Suppressor macrophage treated with lipopolysaccharide for 4 hours (primary cell): ENCODE measurements at places on chromosomes 4 and X.

DNA sequence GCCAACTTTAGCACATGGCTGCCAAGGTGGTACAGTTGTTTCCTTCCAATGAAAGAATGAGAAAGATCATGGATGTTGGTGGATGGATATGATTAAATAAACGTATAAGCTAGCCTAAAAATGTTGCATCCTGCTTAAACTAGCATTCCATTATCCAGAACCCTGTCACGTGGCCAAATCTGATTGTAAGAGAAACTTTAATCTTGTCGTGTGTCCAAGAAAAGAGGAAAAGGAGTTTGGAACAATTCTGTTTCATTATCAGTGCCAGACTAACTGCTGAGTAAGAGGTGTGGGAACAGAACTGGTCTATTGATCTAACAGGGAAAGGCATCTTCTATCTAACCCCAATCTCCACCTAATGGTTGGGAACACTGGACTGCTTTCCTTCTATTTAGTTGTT is 325.2 kb upstream of the BMP3 start:
- DNase-seq, result no peak

DNA sequence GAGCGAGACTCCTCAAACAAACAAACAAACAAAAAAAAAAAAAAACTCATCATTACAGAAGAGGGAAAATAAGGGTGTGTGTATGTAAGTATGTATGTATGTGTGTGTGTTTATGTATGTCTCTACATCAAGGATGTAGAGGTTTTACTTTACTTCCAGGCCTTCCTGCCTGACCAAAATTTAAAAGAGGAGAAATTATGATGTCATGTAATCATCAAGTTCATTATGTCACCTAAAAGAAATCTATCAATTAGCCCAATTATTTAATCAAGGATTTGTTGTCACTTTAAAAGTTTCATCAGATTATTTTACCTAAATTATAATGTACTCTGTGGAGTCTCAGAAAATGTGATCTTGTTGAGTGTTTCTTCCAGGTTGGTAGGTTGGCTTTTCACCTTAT is 21.6 kb downstream of the GUCY1A1 start:
- DNase-seq, result no peak

GRCh38 chrX:45070116-45071007 is 130.3 kb downstream of the DIPK2B start:
- peak; percentile 80 for DNase-seq

DNA sequence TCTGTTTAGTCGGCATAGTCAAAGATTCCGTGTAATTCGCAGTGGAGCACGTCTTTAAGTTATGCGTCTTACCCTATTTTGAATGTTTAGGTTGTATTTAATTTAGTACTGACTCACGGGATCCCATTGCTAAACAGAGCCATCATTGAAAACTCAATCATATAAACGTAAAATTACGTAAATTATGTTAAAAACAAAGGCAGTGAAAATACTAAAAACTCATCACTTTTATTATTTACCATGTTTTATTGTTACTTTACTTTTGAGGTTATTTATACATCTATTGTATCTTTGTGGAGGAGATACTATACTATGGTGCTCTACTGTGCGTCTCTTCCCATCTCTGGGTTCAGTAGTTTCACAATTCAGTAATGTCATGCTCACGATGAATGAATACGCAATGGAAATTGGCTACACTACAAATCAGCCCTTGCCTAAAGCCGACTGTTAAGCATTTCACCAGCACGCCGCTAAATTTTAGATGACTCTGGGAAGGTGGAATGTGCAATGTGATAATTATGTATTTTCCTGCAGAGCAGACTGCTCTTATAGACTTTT is 944 bp downstream of the FUNDC2 start:
- DNase-seq, result peak; percentile 76

GRCh38 chrX:49269767-49270248 is at the start of gene PPP1R3F:
PPP1R3F (plus strand) TSS chrX:49269793; CDS start chrX:49269870, 77 bp downstream.
- no peak for DNase-seq

DNA sequence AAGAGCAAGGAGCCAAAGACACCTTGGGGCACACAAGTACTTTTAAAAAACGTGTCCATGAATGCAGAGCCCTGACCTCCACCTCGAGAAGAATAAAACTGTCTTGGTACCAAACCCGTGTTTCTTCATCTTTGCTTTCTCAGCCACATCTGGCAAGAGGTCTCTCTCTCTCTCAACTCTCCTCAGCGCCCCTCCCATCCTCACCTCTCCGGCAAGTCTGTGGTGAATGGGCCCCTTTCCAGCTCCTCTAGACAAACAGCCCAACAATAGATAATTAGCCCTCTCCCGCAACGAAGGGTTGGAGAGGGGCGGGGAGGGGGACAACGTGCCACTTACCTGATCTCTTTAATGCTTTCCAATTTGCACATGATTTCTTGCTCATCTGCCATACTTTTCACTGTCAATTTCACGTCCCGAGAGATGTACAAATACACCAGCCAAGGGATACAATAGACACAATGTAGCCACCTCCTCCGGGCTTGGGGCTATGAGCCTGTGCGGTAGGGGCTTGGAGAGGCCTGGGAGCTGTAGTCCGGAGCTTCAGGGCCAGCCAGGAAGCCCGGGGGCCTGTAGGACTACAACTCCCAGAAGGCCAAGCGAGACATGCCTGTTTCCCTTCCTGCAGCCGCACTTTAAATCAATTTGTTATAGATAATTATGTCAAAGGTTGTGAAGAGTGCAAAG is at the start of gene ZC4H2:
Gene ZC4H2 (minus strand): TSS at position 462 of the 684 bp plus-strand sequence. CDS start 73 bp downstream, at position 389.
- DNase-seq, result peak; percentile 72

DNA sequence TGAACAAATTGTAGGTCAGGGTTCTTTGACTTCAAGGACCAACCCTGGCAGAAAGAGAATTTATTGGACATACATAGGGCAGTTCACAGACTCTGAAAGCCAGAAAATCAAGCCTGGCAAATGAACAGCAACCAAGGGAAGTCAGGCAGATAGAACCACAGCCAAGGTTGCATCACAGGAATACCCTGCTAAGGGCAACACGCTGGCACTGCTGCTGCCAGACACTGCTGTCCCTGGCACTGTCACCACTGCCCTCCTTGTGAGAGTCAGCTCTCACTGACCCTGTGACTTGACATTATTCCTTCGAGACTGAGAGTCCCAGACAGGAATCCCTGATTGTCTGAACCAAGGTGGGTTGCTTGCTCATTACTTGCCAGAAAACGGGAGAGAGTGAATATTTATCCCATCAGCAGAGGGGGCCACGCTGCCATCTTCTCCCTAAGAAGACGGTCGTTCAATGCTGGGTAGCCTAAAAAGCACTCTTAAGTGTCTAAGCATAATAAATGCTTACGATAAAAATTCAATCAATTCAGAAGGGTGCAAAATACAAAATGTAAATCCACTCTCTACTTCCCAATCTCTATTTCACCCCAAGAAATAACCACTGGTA is 23.2 kb upstream of the PTTG2 start:
- DNase-seq, result peak; percentile 24
